Fibroblast of skin of right biceps (primary cell): ENCODE measurements at places on chromosomes 16 and 17.
A peak's percentile ranks its signal among the peaks of the same experiment; 100 is the strongest.

DNA sequence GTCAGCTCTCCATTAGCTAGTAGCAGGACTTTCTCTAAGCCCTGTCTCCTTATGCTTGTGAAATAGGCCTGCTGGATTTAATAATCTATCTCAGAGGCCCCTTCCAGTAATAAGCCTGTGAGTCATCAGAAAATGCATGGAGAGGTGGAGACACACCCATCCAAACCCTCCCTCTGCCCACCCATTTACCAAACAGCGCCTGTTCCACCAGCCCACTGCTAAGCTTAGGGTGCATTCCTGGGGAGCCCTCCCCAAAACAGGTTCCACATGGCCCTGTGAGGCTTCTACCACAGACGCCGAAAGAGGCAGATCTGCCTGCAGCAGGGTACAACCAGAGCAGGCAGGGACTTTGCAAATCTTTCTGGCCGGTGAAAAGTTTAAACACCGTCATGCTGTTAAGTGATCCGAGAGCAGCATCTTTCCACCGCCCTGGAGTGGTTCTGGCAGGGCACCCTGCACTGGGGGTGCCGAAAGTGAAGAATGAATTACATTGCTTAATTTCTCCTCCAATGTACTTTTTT lies 99.3 kb downstream of the GAS7 start:
- peak; percentile 91 for DNase-seq

- DNase-seq: peak; percentile 20
These were observed 25.4 kb downstream of the DNAJA2 start for GRCh38 chr16:46947900-46948547.

GRCh38 chr17:41184480-41184961 lies at the start of gene KRTAP4-1:
Gene KRTAP4-1, minus strand, starts transcription at chr17:41184911. Its CDS starts 57 bp downstream, at chr17:41184854.
- DNase-seq: no peak

DNA sequence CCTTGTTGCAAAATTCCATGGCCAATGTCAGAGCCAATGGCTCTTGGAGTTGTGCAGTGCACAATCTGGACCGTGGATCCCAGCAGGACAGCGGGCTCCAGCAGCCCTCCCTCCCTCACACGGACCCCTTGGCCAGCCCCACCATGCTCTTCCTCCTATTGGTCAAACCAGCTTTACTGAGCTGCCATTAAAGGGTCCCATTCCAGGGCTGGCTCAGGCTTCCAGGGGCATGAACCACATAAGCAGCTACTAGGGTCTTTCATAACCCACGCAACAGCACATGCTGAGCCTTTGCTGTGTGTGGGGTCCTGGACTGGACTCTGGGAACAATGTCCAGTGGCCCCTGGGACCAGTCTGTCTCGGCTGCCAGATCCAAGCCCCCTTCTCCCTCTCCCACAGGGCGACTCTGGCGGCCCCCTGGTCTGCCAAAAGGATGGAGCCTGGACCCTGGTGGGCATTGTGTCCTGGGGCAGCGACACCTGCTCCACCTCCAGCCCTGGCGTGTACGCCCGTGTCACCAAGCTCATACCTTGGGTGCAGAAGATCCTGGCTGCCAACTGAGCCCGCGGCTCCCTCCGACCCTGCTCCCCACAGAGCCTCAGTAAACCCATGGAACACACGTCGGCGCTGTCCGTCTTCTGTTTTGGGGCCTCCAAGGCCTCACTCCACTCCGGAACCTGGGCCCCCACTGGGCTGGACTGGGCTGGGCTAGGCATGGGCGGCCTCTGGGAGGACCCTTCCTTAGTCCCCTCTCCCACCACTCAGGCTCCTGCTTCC lies 5.7 kb downstream of the CTRB1 start:
- no peak for DNase-seq

- peak; percentile 82 for DNase-seq
These were observed 12.3 kb downstream of the FOXL1 start for GRCh38 chr16:86590501-86591144.

DNA sequence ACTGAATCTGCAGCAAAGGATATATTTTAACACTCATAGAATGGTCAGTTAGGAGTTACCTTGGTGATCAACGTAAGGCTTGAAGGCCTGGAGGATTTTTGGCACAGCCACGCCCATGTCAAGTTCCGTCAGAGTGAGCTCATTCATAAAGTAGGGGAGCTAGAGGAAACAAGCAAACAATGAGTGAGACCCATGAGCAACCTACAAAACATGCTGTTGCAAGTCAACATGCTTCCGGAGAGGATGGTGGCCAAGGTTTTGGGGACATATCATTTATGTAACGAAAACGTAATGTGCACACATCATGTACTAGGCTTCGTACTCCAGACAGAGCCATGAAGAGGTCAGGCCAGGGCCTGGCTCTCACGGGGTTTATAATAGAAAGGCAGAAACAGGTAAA lies 41.1 kb upstream of the ERN1 start:
- DNase-seq: no peak

DNA sequence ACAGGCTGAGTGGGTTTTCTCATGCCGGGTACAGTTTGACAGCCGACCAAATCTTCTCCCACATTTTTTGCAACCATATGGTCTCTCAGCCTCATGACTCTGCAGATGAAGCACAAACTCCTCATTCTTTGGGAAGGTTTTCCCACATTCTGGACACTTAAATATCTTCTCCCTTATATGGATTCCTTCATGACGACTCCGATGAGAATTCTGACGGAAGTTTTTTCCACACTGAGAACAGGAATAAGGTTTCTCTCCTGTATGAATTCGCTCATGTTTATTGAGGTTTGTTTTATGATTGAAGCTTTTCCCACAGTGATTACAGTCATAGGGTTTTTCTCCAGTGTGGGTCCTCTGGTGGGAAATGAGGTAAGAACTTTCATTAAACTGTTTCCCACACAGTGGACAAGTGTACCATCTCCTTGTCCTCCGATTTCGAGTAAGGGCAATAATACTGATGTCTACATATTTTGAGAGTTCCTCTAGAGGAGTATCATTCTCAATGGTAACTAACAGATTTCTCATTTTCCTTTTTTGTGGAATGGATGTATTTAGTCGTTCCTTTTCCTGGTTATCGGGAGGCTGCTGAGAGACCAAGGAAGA lies 10.9 kb downstream of the ZNF200 start:
- peak; percentile 10 for DNase-seq

- DNase-seq: no peak
These were observed 952 bp downstream of the CD300A start for GRCh38 chr17:74467221-74467951.

- DNase-seq: no peak
These were observed 97.1 kb downstream of the DNAH3 start for GRCh38 chr16:21053590-21053989.

GRCh38 chr17:77688369-77688768 lies 270.1 kb upstream of the TNRC6C start:
- DNase-seq: no peak

DNA sequence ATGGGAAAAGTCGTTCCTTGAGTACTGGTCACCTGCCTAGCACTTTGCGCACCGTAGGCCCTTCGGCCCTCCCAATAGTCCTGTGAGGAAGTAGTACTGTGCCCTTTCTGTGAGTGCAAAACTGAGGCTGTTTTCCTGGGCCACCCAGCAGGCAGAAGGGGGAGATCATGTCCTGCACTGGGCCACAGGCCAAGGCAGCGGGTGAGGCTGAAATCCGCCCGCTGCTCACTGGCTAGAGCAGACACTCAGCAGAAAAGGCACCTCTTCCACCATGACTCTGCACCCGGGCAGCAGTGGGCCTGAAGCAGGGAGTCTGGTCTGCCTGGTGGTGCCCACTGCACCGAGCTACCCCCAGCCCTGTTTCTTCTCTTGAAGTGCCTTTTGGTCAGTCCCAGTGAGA lies 20.2 kb downstream of the METTL22 start:
- DNase-seq: no peak

- no peak for DNase-seq
These were observed 15.0 kb downstream of the MYH13 start for GRCh38 chr17:10357768-10358167.
